Caco-2 (cell line): ENCODE measurements at places on chromosomes 12 and 14. TPM values are rescaled to one million over a fixed set of nuclear protein-coding genes. Genes with fewer than 3 reads are reported as not detected.
A peak's percentile ranks its signal among the peaks of the same experiment; 100 is the strongest.

The FOXN4 gene
- total RNA-seq, result 0.49 and 0.95 TPM in 2 replicates

The JPH4 gene
- total RNA-seq, result not detected in 2 replicates

The TBX3 gene
- total RNA-seq, result 47.2 and 54.0 TPM in 2 replicates

DNA sequence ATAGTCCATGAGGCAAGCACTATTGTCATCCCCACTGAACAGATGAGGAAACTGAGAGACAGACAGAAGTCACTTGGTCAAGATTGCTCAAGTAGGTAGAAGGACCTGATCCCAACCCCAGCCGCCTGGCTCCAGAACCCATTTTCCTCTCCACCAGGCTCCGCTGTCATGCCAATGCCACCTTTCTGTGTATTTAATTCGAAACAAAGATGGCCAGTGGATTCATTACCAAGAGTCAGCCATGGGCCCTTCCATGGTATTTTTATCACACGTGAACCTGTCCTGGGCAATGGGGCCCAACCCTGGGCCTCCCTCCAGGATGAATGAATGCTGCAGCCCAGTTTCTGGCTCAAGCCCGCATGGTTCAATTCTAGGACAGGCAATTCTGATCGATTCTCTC lies 673.4 kb downstream of the BCL11B start:
- H3K27me3 ChIP-seq, result no peaks in the 10 kb centered on the region
- H3K36me3 ChIP-seq, result no peaks in the 10 kb centered on the region
- H3K4me3 ChIP-seq, result no peak overlapping the region
- no peaks in the 10 kb centered on the region for H3K4me1 ChIP-seq
- no peak for DNase-seq
- H3K27ac ChIP-seq, result no peak overlapping the region

DNA sequence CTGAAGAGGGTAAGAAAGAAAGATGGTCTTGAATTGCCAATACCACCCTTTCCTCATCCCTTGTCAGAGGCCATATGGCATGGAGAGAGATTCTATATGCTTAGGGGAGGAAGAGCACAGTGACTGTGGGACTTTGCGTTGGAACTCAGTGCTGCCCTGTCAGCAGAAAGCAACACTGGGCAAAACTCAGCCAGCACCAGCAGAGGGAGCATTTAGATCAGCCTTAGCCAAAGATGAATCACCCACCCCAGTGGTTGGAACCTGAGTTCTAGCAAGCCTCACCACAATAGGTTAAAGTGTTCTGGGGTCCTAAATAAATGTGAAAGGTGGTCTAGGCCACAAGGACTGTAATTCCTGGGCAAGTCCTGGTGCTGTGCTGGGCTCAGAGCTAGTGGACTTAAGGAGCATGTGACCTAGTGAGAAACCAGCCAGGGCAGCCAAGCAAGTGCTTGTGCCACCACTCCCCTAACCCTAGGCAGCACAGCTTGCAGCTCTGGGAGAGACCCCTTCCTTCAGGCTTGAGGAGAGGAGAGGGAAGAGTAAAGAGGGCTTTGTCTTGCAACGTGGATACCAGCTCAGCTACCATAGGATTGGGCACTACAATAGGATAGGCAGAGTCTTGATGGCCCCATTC lies 11.4 kb upstream of the BCAT1 start:
- no peaks in the 10 kb centered on the region for H3K36me3 ChIP-seq
- H3K4me3 ChIP-seq, result no peak overlapping the region
- H3K27ac ChIP-seq, result no peak overlapping the region
- peak; percentile 68 for DNase-seq
